ENCODE measurements at places on chromosomes 6 and 20.
A peak's percentile ranks its signal among the peaks of the same experiment; 100 is the strongest.

DNA sequence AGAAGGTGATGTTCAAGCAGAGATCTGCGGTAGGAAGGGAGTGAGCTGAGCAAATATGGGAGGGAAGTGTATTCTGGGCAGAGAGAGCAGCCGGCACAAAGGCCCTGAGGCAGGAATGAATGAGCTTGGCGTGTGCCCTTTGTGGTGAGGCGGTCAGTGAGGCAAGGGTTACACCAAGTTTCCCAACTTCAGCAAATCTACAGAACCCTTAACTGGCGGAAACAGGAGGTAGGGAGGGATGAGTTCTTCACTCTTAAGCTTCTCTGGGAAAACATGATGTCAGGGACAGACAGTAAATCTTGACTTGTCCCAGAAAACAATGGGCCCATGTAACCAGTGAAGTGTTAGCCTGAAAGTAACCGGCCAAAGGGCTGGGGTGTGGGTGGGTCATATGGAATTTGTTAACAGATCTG lies 97.1 kb upstream of the PTPN1 start:
- no peak for DNase-seq

DNA sequence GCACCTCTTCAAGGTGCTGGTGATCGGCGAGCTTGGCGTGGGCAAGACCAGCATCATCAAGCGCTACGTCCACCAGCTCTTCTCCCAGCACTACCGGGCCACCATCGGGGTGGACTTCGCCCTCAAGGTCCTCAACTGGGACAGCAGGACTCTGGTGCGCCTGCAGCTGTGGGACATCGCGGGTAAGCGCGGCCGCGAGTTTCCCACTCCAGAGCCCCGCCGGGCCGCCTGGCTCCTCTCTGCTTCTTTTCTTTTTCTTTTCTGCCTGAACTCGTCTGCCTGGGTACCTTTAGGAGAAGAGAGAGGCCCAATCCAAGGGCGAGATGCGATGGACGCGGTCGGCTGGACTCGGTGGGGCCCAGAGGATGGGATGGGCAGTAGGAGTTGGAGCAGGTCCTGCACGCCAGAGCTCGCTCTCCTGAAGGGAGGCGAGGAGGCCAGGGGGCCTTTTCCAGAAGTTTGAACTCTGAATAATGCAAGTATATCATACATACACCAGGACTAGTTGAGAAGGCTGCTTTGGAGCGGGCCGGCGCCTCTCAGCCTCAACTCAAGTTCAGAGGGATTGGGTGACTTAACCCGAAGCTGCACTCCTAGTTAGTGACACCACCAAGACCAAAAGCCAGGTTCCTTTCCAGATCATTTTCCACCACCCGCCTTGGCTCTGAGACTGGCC lies 445 bp downstream of the RAB32 start:
- no peak for DNase-seq

DNA sequence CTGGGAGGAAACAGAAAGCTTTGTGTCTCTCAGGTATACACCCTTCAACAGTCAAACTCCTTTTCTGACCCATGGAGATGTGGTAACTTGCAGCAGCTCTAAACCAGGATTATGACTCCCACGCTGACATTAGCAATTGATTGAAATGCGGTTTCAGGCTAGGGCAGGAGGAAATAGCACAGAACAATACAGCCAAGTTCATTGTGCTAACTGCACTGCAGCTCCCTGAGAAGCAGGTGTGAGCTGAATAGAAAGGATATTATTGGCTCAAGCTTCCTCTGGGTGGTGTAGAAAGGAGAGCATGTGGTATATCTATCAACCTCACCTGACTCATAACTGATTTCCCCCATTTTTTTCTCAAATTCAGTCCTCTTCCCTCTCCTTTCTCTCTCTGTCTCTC lies 612.3 kb upstream of the BTBD3 start:
- DNase-seq, result no peak

DNA sequence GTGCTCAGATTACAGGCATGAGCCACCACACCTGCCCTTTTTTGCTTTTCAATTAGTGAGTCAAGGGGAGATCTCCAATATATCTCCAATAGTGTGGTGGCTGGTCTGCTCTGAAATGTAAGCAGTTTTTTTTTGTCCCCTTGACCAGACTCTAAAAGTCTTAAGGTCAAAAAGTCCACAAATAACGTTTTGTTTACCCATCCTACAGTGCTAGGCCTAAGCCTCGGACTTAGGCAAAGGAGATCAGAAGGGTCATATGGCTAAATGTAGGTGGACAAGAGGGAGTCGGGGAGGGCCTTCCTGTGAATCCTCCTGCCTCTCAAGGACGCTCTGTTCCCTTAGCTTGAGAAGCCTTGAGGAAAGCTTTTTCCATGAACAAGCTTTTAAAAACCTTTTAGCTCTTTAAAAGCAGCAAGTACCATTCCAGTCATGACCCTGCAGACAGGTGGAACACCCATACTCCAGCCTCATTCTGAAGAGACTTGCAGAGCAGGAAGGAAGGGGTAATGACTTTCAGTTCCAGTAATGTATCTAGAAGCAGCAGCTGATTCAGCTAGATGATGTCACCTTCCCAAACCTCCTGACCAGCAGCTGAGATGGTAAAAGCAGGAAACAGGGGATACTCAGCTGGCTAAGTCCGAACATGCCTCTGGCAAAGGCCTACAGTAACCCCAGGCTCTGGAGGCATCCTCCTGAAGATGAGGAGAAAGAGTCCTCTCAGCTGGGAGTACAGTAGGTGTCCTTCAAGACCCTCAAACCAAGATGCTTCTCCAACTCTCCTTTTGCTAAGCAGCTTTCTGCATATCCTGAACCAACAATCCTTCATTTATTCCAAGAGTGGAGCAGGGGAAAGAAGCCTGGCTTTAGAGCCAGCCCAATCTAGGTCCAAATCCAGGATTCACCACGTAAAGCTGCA lies 23.6 kb downstream of the BCL2L1 start:
- DNase-seq, result no peak

- no peak for DNase-seq
Observed at GRCh38 chr20:39638731-39639130, 676.6 kb downstream of the DHX35 start.

DNA sequence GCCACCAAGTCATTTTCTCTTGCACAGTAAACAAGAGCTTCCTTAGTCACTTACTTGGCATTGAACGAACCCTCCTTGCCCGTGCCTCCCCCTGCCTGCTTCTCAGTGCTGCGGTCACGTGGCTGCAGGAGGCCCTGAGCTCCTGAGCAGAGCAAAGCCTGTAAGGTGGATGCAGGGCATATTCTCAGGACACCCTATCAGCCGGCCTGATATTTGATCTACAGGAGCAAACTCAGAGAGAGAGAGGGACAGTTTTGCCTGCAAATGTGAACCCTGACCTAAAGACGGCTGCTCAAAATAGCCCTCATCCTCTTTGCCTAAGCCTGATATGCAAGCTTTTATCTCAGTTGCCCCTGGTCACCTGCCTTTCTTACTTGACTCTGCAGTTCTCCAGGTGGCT lies 93.0 kb upstream of the POPDC3 start:
- DNase-seq, result no peak

GRCh38 chr6:140208286-140208685 lies 833.8 kb upstream of the CITED2 start:
- DNase-seq, result peak; percentile 5

GRCh38 chr6:140398076-140398475 lies 1023.6 kb upstream of the CITED2 start:
- no peak for DNase-seq

- DNase-seq, result no peak
Observed at GRCh38 chr6:49979584-49979983, 10.2 kb upstream of the DEFB113 start.

- no peak for DNase-seq
Observed at GRCh38 chr6:38169221-38169976, 349.9 kb downstream of the ZFAND3 start.

DNA sequence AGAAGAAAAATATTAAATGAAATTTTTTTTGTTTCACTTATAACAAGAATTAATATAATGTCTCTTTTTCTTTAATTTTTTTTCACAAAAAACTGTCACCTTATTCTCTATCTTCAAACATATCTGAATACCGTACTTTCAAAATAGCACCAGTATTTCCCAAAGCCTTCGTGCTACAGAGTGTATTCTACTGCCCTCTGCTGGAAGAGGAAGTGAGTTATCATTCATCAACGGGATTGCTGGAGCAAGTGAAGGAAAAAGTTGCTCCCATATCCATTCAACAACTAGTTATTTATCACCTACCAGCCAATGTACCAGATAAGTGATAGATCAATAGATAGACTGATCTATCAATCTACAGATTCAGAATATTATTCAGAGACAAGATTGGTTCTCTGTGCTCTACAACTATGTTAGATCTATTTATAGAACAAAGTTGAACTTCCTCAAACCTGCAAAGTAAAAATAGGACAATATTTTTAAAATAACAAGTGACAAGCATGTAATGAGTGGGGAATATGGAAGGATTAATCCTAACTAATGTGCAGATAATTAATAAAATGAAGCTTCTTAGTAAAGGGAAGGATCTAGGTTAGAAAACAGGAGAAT lies 26.7 kb upstream of the TFAP2B start:
- peak; percentile 24 for DNase-seq

DNA sequence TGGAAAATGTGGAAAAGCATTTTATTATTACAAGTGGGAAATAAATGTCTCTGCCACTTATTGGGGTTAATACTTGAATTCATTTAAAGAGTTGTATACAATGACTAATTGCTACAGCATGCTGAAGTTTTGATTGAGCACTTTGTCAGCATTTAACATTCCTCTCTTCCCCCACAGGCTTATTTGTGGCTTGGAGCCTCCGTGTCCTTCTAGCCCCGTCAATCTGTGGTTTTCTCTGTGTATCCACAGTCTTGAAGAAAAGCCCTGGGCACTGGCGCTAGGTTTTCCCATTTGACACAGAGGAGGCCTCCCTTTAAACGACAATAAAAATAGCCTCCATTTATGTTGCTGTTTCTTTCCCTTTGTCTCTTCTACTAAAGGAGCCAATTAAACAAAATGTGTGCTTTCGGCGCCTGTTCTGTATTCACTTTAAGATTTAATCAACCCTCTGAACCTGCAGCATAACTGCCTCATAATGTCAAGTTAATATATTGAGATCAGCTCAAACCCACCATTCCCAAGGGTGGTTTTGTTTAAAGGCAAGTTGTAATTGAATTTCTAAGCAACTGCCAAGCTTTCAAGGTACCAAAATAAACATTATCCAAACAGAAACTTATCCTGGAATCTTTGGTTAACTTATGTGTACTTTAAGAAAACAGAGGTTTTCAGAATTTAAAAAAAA lies 326.6 kb upstream of the RNF24 start:
- DNase-seq, result no peak

GRCh38 chr6:149334682-149335160 lies 17.2 kb downstream of the TAB2 start:
- no peak for DNase-seq

GRCh38 chr20:61561111-61561830 lies 309.2 kb downstream of the CDH4 start:
- no peak for DNase-seq

- peak; percentile 67 for DNase-seq
Observed at GRCh38 chr20:36199345-36200257, 36.7 kb upstream of the AAR2 start.

GRCh38 chr6:97947841-97948240 lies 664.8 kb upstream of the MMS22L start:
- no peak for DNase-seq

- no peak for DNase-seq
Observed at GRCh38 chr6:52548353-52548713, 28.5 kb downstream of the TRAM2 start.

GRCh38 chr6:39835821-39836295 lies 43.7 kb downstream of the DAAM2 start:
- DNase-seq, result no peak

- DNase-seq, result no peak
Observed at GRCh38 chr6:3496395-3496794, 39.5 kb upstream of the SLC22A23 start.

GRCh38 chr6:60891606-60892005 lies 1394.4 kb downstream of the KHDRBS2 start:
- no peak for DNase-seq

DNA sequence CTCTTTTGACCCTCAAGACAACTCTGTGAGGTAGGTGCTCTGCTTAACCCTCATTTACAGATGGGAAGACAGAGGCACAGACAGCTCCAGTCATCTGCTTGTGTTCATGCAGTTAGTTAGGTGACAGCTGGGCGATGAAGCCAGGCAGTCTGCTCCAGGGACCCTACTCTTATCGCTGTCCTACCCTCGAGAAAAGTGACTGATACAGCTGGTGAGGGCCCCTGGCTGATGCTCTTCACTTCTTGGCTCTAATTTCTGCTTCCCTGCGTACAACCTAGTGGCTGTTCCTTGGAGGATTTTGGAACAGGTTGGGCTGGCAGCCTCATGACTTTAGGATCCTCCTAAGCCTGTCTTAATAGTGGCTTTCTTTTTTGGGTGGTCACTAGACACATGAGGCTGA lies 9.1 kb upstream of the TJAP1 start:
- DNase-seq, result no peak

GRCh38 chr6:107132330-107132954 lies 17.1 kb upstream of the BEND3 start:
- peak; percentile 17 for DNase-seq

DNA sequence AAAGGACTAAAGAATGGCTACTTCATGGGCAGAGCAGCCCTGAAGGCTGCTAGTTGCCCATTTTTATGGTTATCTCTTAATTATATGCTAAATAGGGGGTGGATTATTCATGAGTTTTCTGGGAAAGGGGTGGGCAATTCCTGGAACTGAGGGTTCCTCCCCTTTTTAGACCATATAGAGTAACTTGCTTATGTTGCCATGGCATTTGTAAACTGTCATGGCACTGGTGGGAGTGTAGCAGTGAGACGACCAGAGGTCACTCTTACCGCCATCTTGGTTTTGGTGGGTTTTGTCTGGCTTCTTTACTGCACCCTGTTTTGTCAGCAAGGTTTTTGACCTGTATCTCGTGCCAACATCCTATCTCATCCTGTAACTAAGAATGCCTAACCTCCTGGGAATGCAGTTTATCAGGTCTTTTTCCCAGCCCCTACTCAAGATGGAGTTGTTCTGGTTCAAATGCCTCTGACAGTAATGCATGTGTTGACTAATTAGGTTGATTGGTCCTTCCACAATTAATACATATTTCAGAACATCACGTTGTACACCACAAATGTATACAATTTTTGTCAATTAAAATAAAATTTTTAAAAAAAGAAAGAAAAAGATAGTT lies 139.5 kb downstream of the PDE7B start:
- no peak for DNase-seq

- DNase-seq, result no peak
Observed at GRCh38 chr6:47138046-47138445, 95.9 kb upstream of the ADGRF1 start.

GRCh38 chr6:131042664-131043063 lies 20.4 kb downstream of the EPB41L2 start:
- DNase-seq, result no peak

DNA sequence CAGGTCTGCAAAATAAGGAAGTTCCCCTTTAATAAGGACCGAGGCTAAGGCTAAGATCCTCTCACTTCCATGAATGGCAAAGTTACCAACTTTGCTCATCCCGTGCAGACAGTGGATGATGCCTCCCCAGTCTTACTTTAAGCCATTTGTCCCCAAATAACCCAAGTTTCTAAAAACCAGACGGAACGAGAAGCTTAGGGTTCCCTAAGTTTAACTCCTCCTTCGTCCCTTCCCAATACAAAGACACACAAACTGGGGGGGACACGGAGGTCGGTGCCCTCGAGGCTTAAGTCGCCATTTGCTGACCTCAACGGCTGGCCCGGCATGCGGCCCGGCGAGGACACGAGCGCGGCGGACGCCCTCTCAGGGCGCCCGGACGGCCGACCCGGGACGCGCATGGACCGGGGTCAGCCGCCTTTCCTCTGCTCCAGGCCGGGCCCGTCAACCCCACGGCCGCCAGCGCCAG lies 527 bp downstream of the FBXO30 start:
- peak; percentile 50 for DNase-seq

Data from NCI-H526 treated with DMSO at 0.1 percent for 48 hours (cell line).